Brain (organoid and tissue), 16 donors: ENCODE measurements at places on chromosomes 3 and 15.
A peak's percentile ranks its signal among the peaks of the same experiment; 100 is the strongest.

GRCh38 chr3:9664119-9664751 is 14.9 kb downstream of the MTMR14 start:
- no peak for DNase-seq

GRCh38 chr3:33231756-33232465 is 13.3 kb upstream of the SUSD5 start:
- no peak for DNase-seq

DNA sequence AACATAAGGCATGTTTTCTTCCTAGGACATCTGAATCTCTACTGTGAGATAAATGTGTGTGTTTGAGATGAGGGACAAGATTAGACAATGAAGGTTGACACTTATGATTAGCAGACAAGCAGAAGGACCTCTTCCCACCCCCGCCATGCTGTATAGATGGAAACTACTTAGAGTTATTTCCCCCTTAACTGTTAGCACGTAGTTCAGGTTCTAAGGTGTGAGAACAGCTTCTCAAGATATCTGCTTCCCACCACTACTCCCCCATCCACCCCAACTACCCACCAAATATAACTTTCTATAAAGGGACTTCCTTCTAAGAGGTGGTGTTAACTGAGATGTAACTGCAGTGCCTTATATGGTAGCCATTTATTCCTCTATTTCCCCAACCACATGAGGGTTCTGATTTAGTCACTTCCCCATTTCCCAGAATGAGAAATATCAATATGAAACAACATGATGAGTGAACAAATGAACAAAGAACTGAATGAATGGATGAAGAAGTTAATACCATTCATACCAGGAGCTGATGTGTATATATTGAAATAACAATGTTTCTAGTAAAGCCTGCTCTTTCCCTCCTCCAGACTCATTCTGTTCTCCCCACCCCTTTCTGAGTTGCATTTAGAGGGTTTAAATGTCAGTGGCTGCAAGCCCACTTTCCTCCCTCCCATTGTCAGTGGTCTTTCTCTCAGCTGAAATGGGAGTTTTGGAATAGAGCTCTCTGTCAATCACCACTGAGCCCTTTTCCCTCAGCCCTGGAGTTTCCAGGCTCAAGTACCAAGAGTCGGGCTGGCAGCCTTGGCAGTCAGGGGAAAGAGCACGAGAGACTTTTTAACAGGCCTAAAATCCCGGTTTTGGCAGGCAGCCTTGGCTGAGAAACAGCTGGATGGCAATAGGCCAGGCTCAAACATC is 7.7 kb upstream of the RFTN1 start:
- DNase-seq: peak; percentile 68

DNA sequence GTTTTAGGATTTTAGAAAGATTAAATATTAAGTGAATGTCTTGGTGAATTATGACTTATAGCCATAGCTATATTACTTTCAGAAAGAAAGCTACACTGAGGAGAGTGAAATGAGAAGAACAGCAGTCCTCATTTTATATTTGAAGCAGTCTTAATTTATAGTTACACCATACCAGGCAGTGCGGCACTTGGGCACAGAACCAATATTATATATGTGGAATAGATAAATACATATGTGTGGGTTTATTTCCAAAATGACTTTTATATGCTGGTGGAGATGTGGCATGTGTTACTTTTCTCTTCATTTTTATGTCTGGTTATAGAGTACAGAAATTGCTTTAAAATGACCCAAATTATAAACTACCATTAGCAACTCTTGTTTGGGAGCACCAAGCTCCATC is 759.5 kb downstream of the GRM7 start:
- peak; percentile 88 for DNase-seq

DNA sequence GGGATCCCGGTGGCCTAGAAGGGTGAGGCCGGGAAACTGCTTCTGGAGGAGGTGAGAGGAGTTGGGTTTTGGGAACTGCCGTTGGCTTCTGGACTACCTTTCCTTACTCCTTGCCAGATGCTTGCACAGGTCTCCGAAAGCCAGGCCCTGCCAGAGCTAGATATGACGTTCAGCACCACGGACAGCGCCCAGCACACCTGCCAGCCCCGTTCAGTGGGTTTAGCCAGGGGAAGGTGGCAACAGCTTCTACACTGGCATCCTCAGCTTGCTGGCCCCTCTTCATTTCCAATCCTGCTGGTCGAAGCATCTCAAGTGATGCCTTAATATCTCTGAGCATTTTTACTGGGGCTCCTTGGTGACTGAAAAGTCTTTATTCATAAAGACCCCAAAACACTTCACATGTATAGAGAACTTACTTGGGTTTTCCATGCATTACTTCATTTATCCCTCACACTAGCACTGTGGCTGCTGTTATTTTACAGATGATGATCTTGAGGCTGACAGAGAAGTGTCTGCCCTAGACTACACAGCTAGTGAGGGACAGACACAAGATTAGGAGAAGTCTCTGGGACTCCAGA is 21.9 kb downstream of the HCN4 start:
- DNase-seq: no peak

- no peak for DNase-seq
Observed at GRCh38 chr15:83068054-83068453, 1.0 kb upstream of the BTBD1 start.

- no peak for DNase-seq
Observed at GRCh38 chr3:132665230-132665745, 5.2 kb downstream of the UBA5 start.

GRCh38 chr3:154122552-154122911 is 1.3 kb downstream of the ARHGEF26 start:
- no peak for DNase-seq

DNA sequence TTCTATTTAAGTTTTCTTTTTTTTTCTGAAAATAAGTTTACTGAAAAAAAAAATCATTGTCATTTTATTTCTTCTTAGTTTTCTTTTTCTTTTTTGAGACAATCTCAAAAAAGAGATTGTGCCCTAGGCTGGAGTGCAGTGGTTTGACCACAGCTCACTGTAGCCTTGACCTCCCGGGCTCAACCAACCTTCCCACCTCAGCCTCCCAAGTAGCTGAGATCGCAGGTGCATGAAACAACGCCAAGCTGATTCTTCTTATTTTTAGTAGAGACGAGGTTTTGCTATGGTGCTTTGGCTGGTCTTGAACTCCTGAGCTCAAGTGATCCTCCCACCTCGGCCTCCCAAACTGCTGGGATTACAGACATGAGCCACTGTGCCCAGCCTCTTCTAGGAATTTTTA is 65.7 kb upstream of the OSTN start:
- DNase-seq: no peak

- DNase-seq: peak; percentile 44
Observed at GRCh38 chr15:66931768-66932633, 133.4 kb upstream of the SMAD3 start.

GRCh38 chr3:185420762-185421161 is 57.8 kb downstream of the MAP3K13 start:
- DNase-seq: peak; percentile 45

DNA sequence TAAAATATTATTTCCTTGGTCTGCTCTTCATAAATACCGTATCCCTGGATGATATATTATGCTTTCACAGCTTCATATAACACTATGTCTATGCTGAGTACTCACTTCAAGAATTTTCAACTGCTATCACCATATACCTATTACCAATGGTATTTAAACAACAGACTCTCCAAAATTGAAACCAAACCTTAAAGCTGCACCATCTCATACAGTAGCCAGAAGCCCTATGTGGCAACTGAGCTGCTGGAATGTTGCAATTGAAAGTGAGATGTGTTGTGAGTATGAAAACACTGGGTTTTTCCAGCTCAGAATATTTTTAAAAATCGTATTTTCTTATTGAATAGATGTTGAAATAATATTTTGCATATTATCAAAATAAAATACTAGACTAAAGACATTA is 130.1 kb upstream of the GOLGA6L6 start:
- no peak for DNase-seq

DNA sequence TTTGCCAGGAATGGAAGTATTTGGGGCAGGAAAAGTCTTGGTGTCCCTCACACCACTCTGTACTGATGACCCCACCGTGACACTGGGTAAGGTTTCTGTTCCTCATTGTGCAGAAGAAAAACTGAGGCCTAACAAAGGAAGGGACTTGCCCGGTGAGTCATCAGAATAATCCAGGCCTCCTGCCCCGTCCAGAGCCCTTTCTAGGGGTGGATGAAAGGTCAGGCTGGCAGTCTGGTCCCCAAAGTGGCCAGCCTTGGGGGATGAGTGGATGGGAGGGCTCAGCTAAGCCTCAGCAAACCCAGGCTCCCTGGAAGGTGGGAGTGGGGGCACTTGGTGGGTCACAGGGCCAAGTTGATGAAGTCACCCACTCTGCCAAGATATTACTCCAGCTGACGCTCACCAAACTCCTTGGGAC is 2.3 kb upstream of the DNAH1 start:
- DNase-seq: no peak

GRCh38 chr3:98530676-98531075 is 1.1 kb upstream of the GPR15 start:
- DNase-seq: no peak

GRCh38 chr3:30012941-30013543 is 593.4 kb upstream of the TGFBR2 start:
- peak; percentile 47 for DNase-seq

- no peak for DNase-seq
Observed at GRCh38 chr3:38283810-38284755, 2.0 kb downstream of the SLC22A14 start.

DNA sequence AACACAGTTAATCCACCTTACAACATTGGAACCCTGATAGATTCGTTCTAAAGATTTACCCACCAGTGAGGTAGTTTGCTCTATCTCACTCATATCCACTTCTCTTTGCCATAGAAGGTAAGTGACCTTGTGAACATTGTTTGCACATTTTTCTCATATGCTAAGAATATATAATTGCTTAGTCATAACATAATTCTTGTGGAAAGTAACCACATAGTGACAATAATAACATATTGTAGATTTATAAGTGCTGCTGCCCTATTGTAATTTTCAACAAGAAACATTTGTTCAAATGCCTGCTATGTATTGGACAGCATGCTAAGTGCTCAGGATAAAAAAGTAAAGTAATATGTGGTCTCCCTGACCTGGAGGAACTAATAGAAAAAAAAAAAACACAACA is 554.2 kb upstream of the KCNMB2 start:
- no peak for DNase-seq
